HS-5 (cell line): ENCODE measurements at places on chromosomes 4 and X.

GRCh38 chr4:20062054-20062453 is 189.7 kb upstream of the SLIT2 start:
- DNase-seq: no peak

DNA sequence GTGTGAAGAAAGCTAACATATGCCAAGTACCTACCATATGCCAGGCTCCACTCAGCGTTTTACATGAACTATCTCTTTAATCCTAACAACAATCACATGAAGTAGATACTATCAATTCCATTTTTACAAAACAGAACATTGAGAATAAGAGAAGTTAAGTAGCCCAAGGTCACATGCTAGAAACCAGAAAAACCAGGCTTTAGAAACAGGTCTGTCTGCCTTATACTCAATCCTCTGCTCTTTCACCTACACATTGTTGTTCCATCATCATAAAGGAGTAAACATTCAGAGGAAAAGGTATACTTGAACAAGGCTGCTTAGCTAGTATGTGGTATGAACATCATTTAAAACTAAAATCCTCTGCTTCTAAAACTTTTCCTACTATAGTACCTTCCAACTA is 42.1 kb downstream of the WDFY3 start:
- DNase-seq: no peak

DNA sequence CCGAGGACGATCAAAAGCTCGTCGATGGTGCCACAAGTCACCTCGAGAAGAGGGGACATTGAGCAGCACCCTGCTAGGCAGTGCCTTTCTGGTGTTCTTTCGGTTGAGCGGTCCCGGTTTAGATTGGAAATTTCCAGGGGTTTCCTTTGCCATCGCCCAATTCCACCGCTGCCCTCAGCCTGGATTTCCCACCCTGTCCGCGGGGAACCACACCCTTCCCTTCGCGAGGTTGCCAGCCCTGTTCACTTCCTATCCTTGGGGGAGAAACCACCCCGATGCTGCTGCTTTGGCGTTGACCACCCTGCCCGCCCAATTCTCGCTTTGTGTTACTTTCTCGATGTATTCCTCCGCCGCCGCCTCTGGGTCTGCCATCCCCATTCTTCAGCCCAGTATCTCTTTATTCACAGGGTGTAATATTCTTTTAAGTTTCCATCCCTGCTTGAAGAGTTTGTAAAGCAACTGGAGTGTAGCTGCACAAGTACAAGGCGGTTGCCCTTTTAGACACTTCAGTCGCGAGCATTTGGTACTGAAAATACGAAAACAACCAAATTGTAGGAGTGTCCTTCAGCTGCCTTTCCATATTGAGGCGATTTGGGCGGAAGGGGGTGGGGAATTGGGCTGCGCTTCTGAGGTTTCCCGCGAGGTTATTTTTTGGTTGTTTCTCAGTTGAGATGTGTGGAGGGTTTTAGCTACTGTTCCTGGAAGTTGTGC is 1.1 kb downstream of the OGT start:
- DNase-seq: no peak

- no peak for DNase-seq
Observed at GRCh38 chrX:24842486-24842885, 148.8 kb downstream of the POLA1 start.
